ENCODE measurements at places on chromosomes 4 and X. TPM values are rescaled to one million over a fixed set of nuclear protein-coding genes. Genes with fewer than 3 reads are reported as not detected.

SORBS2 gene
- 175 TPM for total RNA-seq

EFHC2 gene
- 0.10 TPM for total RNA-seq

NAP1L5 gene
- total RNA-seq, result 2.8 TPM

PCYT1B gene
- total RNA-seq, result not detected

SLC10A4 gene
- total RNA-seq, result not detected

GPR82 gene
- not detected for total RNA-seq

AMBN gene
- not detected for total RNA-seq

IDUA gene
- total RNA-seq, result 32.3 TPM

QRFPR gene
- total RNA-seq, result not detected

SCD5 gene
- 28.4 TPM for total RNA-seq

SPP1 gene
- total RNA-seq, result 33.4 TPM

ADRA2C gene
- total RNA-seq, result 0.93 TPM

WDR44 gene
- 20.0 TPM for total RNA-seq

TMEM35A gene
- total RNA-seq, result 8.1 TPM

C4orf17 gene
- total RNA-seq, result not detected

ADH7 gene
- total RNA-seq, result not detected

EXOC1L gene
- total RNA-seq, result not detected

SH2D1A gene
- not detected for total RNA-seq

SLITRK4 gene
- total RNA-seq, result 3.4 TPM

PRKG2 gene
- total RNA-seq, result 0.82 TPM

MAGEA2B gene
- total RNA-seq, result not detected

CAPN6 gene
- not detected for total RNA-seq

MAGEB2 gene
- not detected for total RNA-seq

KIT gene
- total RNA-seq, result 129 TPM

HSD17B11 gene
- total RNA-seq, result 22.9 TPM

ARHGAP10 gene
- total RNA-seq, result 27.0 TPM

RHOXF1 gene
- total RNA-seq, result not detected

Measured in glomerular endothelial cell (primary cell).